Endothelial cell (in vitro differentiated cells): ENCODE measurements at places on chromosomes 2 and 18.

GRCh38 chr2:174205562-174205961 is 42.8 kb downstream of the OLA1 start:
- DNase-seq, result no peak

DNA sequence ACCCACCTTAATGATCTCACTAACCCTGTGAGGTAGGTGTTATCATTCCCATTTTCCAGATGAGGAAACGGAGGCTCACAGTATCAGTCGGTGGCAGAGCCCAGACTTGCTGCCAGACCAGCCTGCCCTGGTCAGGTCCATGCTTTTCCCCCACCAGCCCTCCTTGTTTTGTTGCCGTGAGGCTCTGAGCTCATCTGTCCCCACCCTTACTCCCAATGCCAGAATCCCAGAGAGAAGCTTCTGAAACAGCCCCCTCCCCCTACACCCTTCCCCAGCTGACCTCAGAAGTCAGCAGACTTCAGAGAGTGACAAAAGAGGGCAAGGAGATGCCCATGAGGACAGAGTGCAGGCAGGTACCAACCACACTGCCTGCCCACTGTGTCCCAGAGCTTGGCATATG is 20.8 kb upstream of the TNS1 start:
- no peak for DNase-seq

DNA sequence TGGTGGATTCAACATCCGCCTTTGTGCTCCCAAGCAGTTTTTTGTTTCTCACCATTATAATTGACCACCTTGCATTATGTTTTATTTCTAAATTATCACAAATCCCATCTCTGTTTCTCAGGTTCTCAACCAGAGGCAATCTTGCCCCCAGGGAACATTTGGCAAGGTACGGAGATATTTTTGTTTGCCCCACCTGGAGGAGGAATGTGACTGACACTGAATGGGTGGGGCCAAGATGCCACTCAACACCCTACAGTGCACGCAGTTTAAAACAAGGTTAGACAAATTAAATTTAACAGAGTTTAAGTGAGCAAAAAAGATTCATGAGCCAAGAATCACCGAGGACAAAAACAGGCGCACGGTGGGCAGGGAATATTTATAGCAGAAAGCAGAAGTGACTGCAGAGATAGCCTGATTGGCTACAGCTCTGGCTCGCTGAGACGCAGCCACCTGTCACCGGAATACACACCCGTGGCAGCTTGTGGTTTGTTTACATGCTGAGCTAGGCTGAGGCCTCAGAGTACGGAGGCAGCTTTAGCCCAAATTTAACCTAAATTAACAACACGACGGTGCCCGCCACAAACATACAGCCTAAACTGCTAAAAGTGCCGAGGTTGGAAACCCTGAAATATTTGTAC is 150.0 kb upstream of the ALKAL2 start:
- DNase-seq, result no peak

DNA sequence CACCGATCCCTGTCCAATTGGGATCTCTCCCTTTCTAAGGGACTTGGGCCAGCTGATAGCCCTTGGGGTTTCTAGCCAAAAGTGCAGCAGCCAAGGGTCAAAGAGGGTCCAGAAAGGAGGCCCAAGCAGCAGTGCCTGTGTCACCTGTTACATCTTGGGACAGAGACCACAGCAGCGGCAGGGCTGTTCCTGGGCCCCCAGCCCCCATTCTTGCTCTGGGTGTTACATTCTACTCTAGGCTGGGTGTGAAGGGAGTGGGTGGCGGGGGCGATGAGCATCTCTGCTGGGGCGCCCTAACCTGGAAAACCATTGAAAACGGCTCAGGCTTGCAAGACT is 1.2 kb downstream of the PAX3 start:
- DNase-seq, result no peak

DNA sequence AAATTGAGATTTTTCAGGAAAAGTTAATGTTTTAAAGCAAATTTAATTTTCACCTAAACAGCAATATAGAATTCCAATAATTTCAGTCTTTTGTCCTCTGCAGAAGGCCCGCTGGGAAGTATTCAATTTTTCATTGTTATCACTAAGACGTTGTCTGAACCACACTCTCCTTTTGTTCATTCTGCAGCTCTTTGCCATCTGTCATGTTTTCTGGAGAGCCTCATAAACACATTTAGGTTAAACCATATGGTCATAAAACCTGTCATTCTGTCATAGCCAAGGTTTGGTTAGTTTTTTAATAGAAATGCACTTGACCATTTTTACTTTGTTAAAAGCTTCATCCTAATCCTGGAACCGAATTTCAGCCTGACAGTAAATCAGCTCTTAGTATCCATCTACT is 54.0 kb upstream of the PGAP1 start:
- no peak for DNase-seq

- DNase-seq, result no peak
Measured at GRCh38 chr2:42127425-42128424, 41.4 kb upstream of the EML4 start.

DNA sequence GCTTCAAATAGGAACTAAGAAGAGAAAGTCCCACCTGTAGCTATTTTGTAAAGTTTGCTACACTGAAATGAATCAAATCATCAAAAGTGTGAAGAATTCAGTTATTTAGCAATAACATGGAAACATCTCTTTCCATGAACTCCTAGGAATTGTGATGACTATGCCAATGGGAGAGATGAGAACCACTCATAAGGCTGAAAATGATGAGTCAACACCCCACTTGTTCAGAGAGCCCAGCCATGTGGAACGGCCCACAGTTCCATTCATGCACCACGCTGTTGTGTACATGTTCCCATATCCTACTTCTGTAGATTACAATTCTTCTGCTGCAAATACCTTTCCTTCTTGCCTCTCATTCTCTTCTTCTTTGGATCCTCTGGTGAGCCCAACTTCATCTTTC is 645.5 kb upstream of the ID2 start:
- DNase-seq, result no peak
